ENCODE measurements at places on chromosomes 4 and X.

- no peak for DNase-seq
These were observed 605.1 kb downstream of the PCDH18 start for GRCh38 chr4:136927172-136927571.

DNA sequence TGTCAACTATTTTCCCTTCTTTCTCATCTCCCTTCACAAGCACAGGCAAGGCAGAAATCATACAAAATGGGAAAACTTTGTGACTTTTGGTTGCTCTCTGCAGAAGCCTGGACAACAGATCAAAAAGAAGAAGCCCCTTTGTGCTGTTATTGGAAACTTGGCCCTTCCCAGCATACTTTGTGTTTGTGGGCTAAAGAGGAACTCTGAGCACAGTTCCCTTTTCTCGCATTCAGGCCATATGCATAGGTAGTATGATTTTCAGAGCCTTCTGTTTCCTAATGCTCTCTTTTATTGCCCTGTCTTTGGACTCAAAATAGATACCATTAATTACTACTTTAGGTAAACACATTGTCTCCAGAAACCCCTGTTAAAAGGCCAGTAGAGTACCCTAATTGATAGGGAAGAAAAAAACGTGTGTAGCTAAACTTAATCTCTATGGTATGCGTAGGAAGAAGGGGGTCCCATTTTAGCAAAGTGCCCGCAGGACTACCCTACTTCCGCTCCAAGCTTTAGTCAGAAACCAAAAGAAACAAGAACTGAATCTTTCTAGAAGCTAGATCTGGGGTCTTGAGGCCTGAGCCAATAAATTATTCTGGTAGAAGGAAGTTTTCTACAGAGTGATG is 26.6 kb downstream of the VSIG4 start:
- no peak for DNase-seq

- no peak for DNase-seq
These were observed 53.1 kb upstream of the HGFAC start for GRCh38 chr4:3388471-3389232.

DNA sequence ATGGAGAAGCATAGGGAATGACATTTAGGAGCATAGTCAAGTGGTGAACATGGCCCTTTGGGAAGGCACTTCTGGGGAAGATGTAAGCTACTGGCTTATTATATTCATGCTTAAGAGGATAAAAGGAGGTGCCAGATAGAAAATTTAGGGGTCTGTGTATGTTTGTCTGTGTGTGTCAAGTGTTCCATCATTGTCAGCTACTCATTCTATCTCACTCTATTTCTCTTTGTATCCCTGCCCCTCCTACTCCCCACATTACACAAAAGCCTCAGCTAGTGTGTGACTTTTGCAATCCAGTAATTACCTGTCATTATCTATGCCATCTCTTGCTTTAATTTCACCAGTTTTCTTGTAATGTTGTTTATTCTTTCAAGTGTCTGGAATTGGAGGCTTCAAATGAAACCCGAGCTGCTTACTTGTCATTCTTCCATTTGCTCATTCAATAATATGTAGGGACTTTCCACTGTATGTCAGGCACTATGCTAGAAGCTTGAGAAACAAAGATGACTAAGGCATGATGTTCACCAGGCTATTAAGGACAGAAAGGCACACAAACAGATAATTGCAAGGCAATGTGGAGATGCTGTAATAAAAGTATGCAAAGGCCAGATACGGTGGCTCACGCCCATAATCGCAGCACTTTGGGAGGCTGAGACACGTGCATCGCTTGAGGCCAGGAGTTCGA is 229.8 kb upstream of the TEX13C start:
- DNase-seq: no peak

DNA sequence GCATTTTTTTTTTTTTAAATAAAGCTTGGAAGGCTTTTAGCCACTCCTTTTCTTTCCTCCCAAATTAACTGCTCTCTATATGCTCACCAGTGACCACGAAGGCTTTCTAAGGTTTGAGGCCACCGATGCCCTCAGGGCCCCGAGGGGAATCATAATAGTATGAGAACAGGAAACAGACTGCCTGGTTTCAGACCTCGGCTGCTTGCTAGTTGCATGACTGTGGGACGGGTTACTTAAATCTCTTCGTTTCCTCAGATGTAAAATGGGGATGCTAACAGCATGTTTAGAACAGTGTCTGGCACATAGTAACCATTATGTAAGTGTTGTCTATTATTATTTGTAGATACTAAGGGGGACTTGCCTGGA is 3.6 kb downstream of the LINC00632 start:
- no peak for DNase-seq

GRCh38 chrX:88944661-88945060 is 197.6 kb downstream of the CPXCR1 start:
- DNase-seq: no peak

- no peak for DNase-seq
These were observed 57.0 kb upstream of the PPP2R3B start for GRCh38 chrX:443536-444210.

GRCh38 chr4:98448908-98449307 is 187.7 kb downstream of the RAP1GDS1 start:
- no peak for DNase-seq

DNA sequence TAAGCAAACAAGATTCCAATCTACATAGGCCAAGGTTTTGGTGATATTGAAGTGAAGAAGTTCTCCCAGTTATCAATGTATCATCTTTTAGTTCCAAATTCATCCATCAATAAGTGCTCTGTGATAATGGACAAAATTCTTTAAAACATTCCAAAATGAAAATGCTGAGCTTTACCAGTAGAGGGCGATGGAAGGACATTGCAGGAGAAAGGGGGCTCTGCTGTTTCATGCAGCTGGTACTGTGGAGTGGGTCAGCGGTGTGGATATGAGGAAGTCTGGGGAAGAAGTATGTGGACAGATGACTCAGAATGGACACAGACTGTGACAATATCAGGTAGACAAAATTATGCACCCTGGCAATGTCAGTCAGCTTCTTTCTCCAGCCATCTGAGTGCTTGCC is 46.6 kb upstream of the HS6ST2 start:
- DNase-seq: no peak

- no peak for DNase-seq
These were observed 49.9 kb upstream of the MND1 start for GRCh38 chr4:153294631-153295030.

- no peak for DNase-seq
These were observed 11.4 kb upstream of the NYX start for GRCh38 chrX:41435708-41436107.

DNA sequence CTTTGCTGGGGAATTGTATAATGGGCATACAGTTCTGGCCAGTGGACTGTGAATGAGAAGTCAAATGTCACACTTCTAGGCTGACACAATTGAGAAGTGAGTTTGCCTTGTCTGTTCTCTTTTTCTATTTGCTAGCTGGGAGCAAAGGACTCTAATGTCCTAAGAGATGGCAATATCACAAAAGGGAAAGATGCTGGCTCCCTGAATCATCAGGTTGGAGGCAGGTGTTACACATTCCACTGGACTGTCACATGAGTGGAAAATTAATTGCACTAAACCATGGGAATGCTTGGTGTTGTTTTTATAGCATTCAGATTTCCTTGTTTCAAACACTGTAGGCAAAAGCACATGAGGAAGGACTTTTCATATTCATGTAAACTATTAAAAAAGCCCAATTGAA is 388.3 kb downstream of the ADAM29 start:
- DNase-seq: no peak

GRCh38 chrX:109441266-109441665 is 40.6 kb downstream of the GUCY2F start:
- no peak for DNase-seq

DNA sequence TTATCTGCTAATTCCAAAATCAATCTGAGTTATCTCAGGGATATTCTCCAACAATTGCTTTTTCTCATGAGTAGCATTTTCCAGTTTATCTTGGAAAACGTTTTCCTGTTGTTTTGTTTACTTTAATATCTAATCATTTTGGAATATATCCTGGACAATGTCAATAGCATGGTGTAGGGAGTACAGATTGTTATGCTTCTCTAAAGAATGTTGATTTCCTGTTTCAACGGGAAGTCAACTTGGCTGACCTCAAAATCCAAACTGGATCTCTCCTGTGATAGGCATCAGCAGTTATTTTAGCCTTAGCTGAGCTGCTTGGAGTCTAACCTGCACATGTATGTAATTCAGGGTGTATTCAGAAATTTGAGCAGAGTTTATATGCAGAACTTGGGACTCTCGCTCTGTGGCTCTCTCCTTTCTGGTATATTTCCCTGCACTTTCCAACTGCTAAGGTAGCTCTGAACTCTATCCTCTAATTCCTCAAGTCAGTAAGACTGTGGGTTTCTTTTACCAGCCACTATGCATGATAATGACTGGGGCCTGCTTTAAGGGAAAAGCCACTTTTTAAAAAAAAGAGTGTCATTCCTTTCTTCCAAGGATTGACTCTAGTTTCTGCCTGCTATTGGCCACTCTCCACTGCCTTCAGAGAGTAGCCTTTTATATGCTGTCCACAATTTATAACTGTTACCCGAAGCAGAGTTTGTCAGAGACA is 7.7 kb downstream of the PRSS48 start:
- no peak for DNase-seq

GRCh38 chr4:128688846-128689437 is 120.6 kb upstream of the JADE1 start:
- DNase-seq: no peak

- no peak for DNase-seq
These were observed 17.0 kb upstream of the MOB1B start for GRCh38 chr4:70885174-70885573.

GRCh38 chr4:80610845-80611677 is 275.5 kb downstream of the CFAP299 start:
- no peak for DNase-seq

- no peak for DNase-seq
These were observed 47.4 kb downstream of the NRK start for GRCh38 chrX:105869701-105870100.

- DNase-seq: peak; percentile 27
These were observed 16.8 kb downstream of the FGFR3 start for GRCh38 chr4:1809754-1810502.

DNA sequence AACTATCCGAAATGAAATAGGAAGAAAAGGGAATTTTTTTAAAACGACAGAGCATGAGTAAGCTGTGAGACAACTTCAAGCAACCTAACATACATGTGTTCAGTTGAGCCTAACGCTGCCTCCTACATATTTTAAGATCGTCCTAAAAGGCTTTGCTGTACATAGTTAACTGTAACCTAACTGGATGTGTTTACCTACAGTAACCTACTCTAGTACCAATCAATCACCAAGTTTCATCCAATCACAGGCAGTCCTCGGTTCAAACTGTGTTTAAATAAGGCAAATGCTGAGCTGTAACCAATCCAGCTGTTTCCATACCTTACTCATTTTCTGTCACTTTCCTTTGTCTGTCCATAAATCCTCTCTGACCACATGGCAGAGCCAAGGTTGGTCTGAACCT is 17.1 kb downstream of the RCHY1 start:
- DNase-seq: no peak

DNA sequence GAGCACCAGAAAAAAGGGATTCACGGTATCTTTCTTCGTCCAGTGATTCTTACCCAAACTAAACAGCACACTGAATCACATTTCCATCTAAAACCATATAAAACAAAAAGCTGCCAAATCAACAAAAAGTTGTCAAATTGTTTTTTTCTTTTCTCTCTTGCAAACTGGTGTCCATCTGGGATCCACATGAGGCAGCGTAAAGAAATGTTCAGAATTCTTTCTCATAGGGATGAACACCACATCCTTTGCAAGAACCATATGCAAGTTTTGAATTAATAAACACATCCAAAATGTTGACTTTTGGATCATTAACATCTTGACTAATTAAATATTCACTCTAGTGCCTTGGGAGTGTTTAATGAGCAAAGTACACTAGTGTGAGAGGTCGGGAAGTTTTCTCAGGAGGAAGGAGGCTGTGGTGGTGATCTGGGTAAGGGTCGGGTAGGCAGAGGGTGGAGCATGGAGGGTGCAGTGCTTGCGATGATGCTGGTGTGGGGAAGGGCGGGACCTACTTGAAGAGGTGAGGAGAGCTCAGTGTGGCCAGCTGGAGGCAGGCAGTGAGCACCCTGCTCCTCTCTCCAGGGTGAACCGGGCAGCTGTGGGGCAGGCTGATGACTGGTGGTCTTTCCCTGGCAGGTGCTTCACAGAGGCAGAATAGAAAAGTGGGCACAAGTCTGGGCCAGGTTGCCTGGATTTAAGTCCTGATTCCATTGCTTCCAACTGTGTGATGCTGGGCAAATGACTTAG is 72.8 kb downstream of the NSUN7 start:
- no peak for DNase-seq

DNA sequence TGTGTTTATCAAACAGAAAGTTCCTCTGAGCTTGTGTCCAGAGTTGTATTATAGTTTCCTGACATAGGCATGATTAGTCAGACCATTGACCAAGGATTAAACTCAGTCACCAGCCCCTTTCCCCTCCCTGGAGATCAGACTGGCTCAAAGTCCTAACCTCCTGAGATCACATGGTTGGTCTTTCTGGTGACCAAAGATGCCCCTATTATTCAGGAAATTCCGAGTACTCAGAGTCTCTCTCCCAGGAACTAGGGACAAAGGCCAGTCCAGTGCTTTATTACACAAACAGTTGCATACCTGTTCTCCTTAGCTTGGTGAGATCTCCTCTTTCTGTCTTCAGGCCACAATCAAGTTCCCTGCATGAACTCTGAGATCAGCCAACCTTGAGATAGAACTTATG is 14.5 kb upstream of the ENPP6 start:
- no peak for DNase-seq

DNA sequence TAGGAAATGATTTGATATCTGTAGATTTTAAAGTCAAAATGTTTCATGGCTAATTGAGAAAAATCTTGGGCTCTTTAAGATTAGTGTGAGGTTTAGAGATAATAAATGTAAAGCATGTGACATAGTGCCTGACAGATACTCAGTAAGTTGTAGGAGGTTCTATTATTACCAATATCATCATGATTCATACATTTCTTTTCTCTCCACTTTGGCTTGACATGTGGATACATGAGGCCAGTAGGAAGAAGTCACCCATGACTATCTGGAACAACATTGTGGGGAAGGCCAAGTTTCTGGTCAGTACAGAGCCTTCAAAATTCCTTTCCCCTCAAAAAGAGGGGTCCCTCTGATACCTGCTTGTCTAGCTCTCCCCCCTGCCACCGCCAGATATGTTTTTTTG is 91.2 kb upstream of the SORBS2 start:
- no peak for DNase-seq
